A549 treated with ZK216348 at 1 μM for 4 hours (cell line): ENCODE measurements at places on chromosomes 1 and 21. TPM values are rescaled to one million over a fixed set of nuclear protein-coding genes. Genes with fewer than 3 reads are reported as not detected.

The CFAP107 gene
- not detected in 5 replicates for total RNA-seq

The FNDC5 gene
- total RNA-seq: 0.23 to 1.1 TPM (median 0.39 TPM) in 5 replicates

The DNAJB4 gene
- 36.5 to 92.4 TPM (median 41.4 TPM) in 5 replicates for total RNA-seq

The MTARC1 gene
- total RNA-seq: 8.2 to 12.0 TPM (median 9.9 TPM) in 5 replicates

The KCNJ15 gene
- total RNA-seq: 0.06 to 0.17 TPM (median 0.07 TPM) in 3 of 5 replicates, not detected in the others

The FAM163A gene
- not detected in 5 replicates for total RNA-seq

The MAN1C1 gene
- total RNA-seq: 0.09 to 0.63 TPM (median 0.34 TPM) in 5 replicates

The SEC16B gene
- total RNA-seq: 0.43 to 1.1 TPM (median 0.79 TPM) in 5 replicates

The MATN1 gene
- total RNA-seq: 0.06 TPM in 1 of 5 replicates, not detected in the others

The DMRTA2 gene
- total RNA-seq: 0.09 to 0.22 TPM (median 0.18 TPM) in 5 replicates

The FOXD3 gene
- total RNA-seq: 0.75 to 1.3 TPM (median 1.1 TPM) in 5 replicates

The LRRC52 gene
- not detected in 5 replicates for total RNA-seq

The GBP6 gene
- not detected in 5 replicates for total RNA-seq

The AMY1B gene
- not detected in 5 replicates for total RNA-seq

The SERBP1 gene
- total RNA-seq: 200 to 324 TPM (median 218 TPM) in 5 replicates

The SOX13 gene
- 11.4 to 24.2 TPM (median 19.0 TPM) in 5 replicates for total RNA-seq
